ENCODE measurements at places on chromosomes 11 and 22. TPM values are rescaled to one million over a fixed set of nuclear protein-coding genes. Genes with fewer than 3 reads are reported as not detected.
A peak's percentile ranks its signal among the peaks of the same experiment; 100 is the strongest.

The INSC gene
- total RNA-seq = not detected

The ARSA gene
- 22.0 TPM for total RNA-seq

The SCUBE2 gene
- 2.0 TPM for total RNA-seq

The GPR83 gene
- 0.26 TPM for total RNA-seq

DNA sequence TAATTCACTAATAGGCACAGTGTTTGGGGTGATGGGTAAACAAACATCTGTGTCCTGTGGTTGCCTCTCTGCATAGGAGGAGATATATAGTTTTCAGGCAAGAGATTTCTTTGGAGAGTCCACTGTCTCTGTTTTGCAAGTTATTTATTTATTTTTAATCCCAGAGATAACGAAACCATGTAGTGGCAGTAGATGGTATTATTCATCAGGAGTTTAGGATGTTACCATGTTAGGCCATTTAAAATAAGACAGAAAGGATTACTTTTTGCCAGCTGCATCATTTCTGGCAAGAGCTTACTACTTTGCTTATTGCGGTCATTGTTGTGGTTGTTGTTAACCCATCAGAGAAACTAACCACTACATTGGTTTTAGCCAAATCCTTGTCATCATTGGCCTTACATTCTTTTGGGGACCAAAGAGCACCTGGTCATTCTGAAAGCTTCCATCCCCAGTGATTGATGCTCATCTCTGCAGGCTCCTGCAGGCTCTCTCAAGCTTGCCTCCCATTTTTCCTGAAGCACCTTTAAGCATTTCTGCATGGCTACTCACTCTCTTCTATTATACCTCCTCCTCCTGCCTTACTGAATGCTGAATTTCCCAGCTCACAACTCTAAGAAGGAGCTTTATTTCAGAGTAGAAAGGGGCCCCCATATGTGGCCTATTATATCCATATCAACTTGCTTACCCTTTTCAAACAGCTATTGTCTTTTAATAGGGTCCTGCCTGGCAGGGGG, 84.4 kb downstream of the CSTPP1 start:
- no peak for DNase-seq

DNA sequence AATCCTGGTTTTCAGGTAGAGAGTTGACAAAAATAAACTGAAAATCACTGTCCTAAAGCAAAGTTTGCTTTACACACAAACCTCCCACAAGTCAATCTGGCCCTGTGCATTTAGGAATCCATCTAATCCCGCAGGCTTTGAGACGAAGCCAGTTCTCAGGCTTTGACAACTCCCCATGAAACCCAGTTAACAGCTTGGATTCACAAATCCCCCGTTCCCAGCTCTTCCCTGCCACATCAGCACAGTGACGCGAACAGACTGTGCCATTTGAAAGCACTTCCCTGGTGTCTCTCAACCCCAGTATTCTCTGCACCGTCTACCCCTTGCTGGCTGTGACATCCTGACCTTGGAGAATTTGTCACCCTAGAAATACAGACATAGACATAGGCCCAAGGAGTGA, 117.8 kb downstream of the OPCML start:
- no peak for DNase-seq

- DNase-seq = no peak
Observed at GRCh38 chr11:16776711-16777612, 38.5 kb downstream of the C11orf58 start.

DNA sequence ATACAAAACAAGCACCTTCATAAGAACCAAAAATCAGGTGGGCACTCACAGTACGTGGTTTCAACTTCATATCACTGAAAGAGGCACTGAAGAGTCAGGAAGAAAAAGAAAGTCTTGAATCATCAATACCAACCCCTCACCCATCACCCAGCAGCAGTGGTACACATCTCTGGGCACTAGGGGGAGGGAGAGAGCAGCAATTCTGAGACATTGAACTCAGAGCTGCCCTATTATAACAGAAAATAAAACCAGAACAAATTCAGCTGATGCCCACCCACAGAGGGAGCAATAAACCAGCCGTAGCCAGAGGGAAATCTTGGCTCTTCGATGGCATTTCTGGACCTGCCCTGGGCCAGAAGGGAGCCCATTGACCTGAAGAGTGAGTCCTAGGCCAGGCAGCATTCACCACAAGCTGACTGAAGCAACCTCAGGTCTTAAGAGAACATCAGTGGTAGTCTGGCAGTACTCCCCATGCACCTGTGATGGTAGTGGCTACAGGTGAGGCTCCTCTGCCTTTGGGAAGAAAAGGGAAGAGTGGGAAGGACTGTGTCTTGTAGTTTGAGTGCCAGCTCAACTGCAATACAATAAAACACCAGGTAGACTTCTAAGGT, 42.2 kb upstream of the FAM181B start:
- peak; percentile 93 for DNase-seq

GRCh38 chr11:60924110-60924905, at the start of gene TMEM132A:
TMEM132A (plus strand) TSS chr11:60924460; CDS start chr11:60924634, 174 bp downstream.
- DNase-seq = peak; percentile 94

- DNase-seq = no peak
Observed at GRCh38 chr11:109644152-109644551, 222.2 kb downstream of the C11orf87 start.

Measured in endodermal cell (in vitro differentiated cells).